ENCODE measurements at places on chromosomes 7 and 10. TPM values are rescaled to one million over a fixed set of nuclear protein-coding genes. Genes with fewer than 3 reads are reported as not detected.

DTX2 gene
- total RNA-seq = 72.8 TPM

EIF4H gene
- total RNA-seq = 309 TPM

LIPK gene
- total RNA-seq = not detected

OPN4 gene
- total RNA-seq = not detected

SLC29A3 gene
- total RNA-seq = 8.3 TPM

SPDYE18 gene
- not detected for total RNA-seq

TMEM178B gene
- total RNA-seq = 9.4 TPM

SPDYE6 gene
- total RNA-seq = not detected

ADGRA1 gene
- 0.66 TPM for total RNA-seq

CRHR2 gene
- 0.23 TPM for total RNA-seq

DNA sequence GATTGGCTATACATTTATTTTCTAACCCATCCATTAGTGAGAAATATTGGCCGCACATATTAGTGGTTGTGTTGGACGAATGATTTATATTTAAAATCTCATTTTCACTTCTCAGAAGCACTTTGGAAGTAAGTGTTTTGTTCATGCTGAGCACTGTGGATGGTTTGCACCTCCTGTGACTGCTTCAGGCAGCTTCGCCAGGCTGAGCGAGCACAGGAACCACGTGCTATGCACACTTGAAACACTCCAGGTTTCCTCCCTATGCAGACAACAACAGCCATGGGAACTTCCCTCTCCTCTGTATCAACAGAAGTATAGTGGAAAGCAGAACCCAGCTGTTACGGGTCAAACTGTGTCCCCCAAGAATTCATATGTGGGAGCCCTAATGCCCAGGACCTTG is 67.3 kb upstream of the WDR11 start:
- no peaks in the 10 kb centered on the region for H3K27me3 ChIP-seq
- H3K4me1 ChIP-seq = no peaks in the 10 kb centered on the region
- H3K4me3 ChIP-seq = no peak overlapping the region
- H3K36me3 ChIP-seq = no peaks in the 10 kb centered on the region

DNA sequence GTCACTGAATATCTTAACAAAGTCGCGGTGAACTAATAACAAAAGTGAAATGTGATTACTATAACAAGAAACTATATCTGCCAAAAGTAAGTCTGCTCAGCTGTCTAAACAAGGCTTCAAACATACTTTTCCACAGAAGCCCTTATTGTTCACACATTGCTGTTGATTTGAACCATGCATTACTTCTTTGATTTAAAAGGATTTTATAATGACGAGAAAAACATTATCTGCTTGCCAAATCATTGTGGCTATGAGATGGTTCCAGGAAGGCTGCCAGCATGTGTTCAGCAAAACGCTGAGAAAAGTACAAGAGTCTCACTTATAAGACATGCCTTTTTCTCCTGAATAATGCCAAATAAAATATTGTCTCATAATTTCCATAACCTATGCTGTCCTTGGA is 24.4 kb downstream of the RNF133 start:
- H3K36me3 ChIP-seq = no peaks in the 10 kb centered on the region

DNA sequence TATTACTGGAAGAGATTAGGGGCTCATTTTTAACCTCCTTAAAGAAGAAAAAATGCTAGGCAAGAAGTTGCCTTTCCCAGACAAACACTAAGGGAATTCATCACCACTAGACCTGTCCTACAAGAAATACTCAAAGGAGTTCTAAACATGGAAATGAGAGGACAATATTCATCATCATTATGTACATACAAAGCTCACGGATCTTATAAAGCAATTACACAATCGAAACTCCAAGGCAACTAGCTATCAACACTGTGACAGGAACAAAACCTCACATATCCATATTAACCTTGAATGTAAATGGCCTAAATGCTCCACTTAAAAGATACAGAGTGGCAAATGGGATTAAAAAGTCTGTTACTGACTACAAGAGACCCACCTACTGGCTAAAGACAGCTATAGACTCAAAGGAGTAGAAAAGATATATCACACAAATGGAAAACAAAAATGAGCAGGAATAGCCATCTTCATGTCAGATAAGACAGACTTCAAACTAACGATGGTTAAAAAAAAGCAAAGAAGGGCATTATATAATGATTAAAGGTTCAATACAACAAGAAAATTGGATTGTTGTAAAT is 246.6 kb downstream of the ADRA2A start:
- no peak overlapping the region for H3K27ac ChIP-seq
- H3K4me1 ChIP-seq = no peaks in the 10 kb centered on the region
- DNase-seq = peak; percentile 41
- no peaks in the 10 kb centered on the region for H3K36me3 ChIP-seq

- H3K4me3 ChIP-seq = no peak overlapping the region
- peaks cover 9% of the 10 kb centered on the region for H3K4me1 ChIP-seq
- no peak overlapping the region for H3K27ac ChIP-seq
- no peaks in the 10 kb centered on the region for H3K27me3 ChIP-seq
Observed at GRCh38 chr10:123884351-123884906, 7.2 kb downstream of the CPXM2 start.

- H3K4me1 ChIP-seq = 0 out of 2 replicates have a peak, but pooled peaks cover 14% of the 10 kb centered on the region
- no peaks in the 10 kb centered on the region for H3K27me3 ChIP-seq
- H3K4me3 ChIP-seq = no peak overlapping the region
- DNase-seq = peak; percentile 35
- H3K27ac ChIP-seq = no peak overlapping the region
Observed at GRCh38 chr10:94038024-94038423, 44.3 kb downstream of the PLCE1 start.

GRCh38 chr10:82144153-82144552 is 269.2 kb downstream of the NRG3 start:
- no peaks in the 10 kb centered on the region for H3K27me3 ChIP-seq
- no peaks in the 10 kb centered on the region for H3K4me1 ChIP-seq
- H3K4me3 ChIP-seq = no peak overlapping the region
- H3K36me3 ChIP-seq = no peaks in the 10 kb centered on the region
- H3K27ac ChIP-seq = no peak overlapping the region

DNA sequence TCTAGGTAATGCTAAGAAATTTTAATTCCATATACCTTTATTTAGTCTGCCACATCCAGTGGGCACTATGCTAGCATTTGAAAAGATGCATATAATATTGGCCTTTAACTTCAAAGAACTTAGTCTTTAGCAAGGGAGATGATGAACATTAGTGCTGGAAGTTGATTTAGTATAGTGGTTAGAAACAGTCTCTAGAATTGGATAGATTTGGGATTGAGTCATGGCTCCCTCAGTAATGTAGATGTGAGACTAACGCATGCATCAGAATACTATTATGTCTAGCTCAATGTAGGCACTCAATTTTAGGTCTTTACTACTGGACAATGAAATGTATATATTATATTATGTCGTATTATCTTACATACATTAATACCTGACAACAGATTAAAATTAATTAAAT is 5.8 kb downstream of the DKK1 start:
- no peaks in the 10 kb centered on the region for H3K4me1 ChIP-seq
- no peak for DNase-seq
- no peaks in the 10 kb centered on the region for H3K36me3 ChIP-seq
- H3K4me3 ChIP-seq = no peak overlapping the region

DNA sequence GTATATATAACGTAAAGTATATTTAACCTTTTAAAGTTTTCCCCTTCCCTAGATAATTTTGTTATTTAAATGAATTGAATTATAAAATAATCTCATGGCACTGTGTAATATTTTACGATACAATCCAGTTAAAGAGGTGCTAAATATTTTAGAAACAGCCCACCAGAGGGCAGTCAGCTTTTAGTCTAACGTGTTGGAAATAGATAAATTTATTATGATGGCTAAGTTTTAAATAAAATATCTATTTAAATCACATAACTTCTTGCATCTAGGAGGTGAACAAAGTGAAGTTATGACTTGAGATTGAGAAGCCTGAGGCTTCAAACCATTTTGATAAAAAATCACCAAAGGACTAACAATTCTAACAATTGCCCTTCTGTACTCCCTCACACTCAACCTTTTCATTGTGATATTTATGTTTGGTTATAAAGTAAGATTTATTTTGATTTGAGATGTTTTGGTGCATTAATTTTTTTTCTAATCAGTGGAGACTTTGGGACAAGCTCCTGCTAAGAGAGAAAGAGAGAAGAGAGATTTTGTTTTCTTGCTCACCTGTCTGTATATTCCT is 171.5 kb upstream of the SP4 start:
- DNase-seq = peak; percentile 58
- H3K27me3 ChIP-seq = no peaks in the 10 kb centered on the region
- H3K36me3 ChIP-seq = no peaks in the 10 kb centered on the region
- H3K4me3 ChIP-seq = no peak overlapping the region
- H3K4me1 ChIP-seq = peaks cover 43% of the 10 kb centered on the region

Measured in GM23338 (cell line).